Kidney tubule cell (primary cell): ENCODE measurements at places on chromosomes 7 and 10.

DNA sequence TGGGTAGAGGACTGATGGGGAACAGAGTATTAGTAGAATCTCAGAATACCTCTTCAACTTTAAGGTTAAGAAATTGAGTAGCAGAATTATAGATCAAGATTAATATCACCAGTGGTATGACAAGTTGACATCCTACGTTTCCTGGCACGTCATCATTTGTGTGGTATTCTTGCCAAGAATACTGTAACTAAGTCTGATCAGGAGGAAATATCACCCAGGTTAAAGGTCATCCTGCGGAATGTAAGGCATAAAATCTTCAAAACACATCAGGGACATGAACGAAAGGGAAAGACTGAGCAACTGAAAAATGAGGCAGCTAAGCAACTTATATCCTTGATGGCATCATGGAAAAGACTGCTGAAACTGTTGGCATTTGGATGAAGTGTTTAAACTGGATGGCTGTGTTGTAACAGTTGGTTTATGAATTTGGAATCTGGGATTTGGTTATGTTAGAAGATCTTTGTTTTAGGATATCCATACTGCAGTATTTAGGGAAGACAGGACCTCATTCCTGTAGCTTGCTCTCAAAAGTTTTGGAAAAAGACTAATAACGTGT is 86.1 kb downstream of the TRIM24 start:
- no peak for DNase-seq

DNA sequence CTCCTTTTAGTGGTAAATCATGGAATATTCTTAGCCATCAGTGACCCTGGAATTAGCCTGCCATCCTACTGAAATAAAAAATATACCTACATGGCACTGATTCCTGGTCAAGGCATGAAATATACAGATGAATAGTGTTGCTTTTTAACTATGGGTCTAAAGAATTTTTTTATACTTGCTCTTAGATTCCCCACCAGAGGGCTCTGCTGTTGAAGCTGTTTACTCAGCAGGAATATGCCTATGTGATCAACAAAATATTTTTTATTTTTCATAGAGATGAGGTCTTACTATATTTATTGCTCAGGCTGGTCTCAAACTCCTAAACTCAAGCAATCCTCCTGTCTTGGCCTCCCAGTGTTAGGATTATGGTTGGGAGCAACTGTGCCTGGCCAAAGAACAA is 13.5 kb downstream of the ZC3HC1 start:
- no peak for DNase-seq

- DNase-seq: no peak
These were observed 521.7 kb upstream of the ANKRD30A start for GRCh38 chr10:36603688-36604087.

DNA sequence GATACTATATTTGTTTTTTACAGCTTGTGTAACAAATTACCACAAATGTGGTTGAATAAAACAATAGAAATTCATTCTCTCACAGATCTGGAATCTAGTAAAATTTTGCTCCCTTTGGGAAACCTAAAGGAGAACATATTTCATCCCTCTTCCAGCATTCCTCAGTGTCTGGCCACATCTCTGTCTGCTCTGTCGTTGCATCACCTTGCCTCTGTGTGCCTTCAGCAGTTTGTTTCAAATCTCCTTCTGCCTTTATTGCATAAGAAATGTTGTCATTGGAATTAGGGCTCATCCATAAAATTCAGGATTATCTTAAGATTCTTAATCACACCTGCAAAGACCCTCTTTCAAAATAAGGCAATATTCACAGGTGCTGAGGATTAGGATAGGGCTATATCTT is 14.5 kb downstream of the OR2A14 start:
- no peak for DNase-seq

GRCh38 chr7:36894190-36894589 is 169.9 kb upstream of the AOAH start:
- DNase-seq: no peak
